ENCODE measurements at places on chromosomes 5 and 9. TPM values are rescaled to one million over a fixed set of nuclear protein-coding genes. Genes with fewer than 3 reads are reported as not detected.

The TMEM252 gene
- not detected for total RNA-seq

The PITX1 gene
- total RNA-seq = 31.1 TPM

The CTSL gene
- total RNA-seq = 618 TPM

The SLC46A2 gene
- total RNA-seq = not detected

The ARID3C gene
- total RNA-seq = 0.21 TPM

The PCDHA9 gene
- not detected for total RNA-seq

The CTSV gene
- total RNA-seq = 13.0 TPM
